ENCODE measurements at places on chromosomes 1 and 21. TPM values are rescaled to one million over a fixed set of nuclear protein-coding genes. Genes with fewer than 3 reads are reported as not detected.

DNA sequence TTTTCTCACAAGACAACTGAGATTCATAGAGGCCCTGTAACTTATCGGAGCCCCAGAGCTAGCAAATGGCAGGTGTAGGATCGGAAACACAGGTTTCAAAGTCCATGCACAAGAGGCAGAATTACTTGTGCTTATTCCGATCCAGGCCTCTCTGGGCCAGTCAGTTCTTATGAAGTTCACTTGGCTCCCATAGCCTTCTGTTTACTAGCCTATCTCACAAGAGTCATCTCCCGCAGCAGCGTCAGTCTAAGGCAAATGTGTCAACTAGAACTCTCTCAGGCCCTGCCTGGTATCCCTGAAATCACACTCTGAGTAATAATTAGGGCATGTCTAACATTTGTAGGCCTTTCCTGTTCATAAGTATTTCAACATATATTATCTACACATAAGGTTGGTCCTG is 43.3 kb downstream of the PHC2 start:
- DNase-seq, result no peak

DNA sequence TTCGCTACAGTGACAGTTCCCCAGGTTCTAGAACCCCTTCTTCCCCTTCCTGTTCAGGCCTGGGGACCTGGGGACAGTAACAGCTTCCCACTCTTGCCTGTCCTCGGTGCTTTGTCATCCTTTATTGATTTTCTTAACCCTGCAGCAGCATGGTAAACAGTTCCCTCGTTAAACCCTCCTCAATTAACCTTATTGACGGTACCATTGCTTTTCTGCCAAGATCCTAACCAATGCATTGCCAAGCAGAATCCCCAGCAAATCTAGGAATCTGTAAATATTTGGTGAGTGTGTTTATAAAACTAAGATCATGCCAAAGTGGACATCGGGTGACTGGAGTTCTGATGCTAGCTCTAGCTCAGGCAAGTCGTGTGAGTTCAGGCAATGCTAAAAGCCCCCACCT is 99.6 kb upstream of the KAZN start:
- no peak for DNase-seq

DNA sequence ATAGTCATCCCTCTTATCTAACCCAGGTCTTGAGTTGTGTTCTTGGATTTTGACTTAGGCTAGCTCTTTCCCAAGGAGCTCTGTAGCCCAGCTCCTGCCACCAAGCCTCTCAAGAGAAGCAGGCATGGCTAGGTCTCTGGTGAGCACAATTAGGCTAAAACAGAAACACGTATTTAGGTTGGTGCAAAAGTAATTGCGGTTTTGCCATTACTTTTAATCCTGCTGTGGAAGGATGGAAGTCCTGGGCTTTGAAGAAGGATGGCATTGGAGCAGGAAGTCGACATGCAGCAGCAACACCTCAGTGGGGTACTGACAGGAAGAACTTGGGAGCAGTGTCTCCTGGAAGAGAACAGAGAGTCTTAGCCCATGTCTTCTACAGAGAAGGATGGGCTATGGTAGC is 80.0 kb upstream of the CCDC190 start:
- DNase-seq, result no peak

Gene CFHR3
- 0.52 TPM for total RNA-seq

- DNase-seq, result no peak
Observed at GRCh38 chr21:46021398-46021797, 39.8 kb downstream of the COL6A1 start.

DNA sequence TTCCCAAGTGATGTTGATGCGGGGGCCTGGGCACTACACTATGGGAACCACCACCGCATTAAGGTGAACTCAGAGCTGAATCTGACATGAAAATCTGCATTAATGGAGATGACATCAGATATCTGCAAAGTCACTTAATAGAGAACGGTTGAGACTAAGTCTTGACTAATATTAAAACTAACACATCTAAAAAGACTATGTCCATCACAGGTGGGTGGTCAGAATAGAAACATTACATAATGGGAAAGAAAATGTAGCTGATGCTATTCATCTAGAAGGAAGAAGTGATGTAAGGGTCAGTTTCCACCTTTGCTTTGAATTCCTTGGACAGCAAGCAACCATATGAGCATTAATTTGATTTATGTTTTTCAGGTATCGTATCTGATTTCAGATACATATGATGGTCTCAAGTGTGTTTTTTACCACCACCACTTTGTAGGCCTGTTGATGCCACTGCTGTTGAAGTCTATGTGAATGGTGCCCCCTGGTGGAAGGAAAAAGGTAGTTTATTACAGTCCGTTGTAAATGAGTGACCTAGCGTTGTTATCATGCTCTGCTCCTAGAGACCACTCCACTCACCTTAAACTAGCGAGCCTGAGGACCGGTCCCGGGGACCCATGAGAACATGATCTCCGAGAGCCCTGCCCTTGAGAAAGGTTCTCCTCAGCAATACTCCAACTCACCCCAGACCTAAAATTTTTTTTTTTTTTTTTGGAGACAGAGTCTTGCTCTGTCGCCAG is 73.5 kb downstream of the BACH1 start:
- DNase-seq, result peak; percentile 48

- DNase-seq, result no peak
Observed at GRCh38 chr1:160224606-160225005, 19.4 kb downstream of the PEA15 start.

GRCh38 chr1:121413821-121414220 is 229.0 kb downstream of the SRGAP2C start:
- DNase-seq, result no peak

GRCh38 chr1:198678901-198679329 is 40.1 kb downstream of the PTPRC start:
- DNase-seq, result no peak

Gene RBM34
- total RNA-seq, result 108 TPM

Gene BARHL2
- 0.15 TPM for total RNA-seq

- DNase-seq, result no peak
Observed at GRCh38 chr1:111956155-111956771, 33.2 kb downstream of the KCND3 start.

Gene TMPRSS3
- total RNA-seq, result not detected

- no peak for DNase-seq
Observed at GRCh38 chr1:154955039-154955717, 721 bp downstream of the PBXIP1 start.

GRCh38 chr1:236622407-236622806 is 18.1 kb upstream of the HEATR1 start:
- DNase-seq, result no peak

GRCh38 chr1:167661527-167662426 is 31.7 kb downstream of the RCSD1 start:
- no peak for DNase-seq

GRCh38 chr1:238139713-238140112 is 249.0 kb upstream of the ZP4 start:
- DNase-seq, result no peak

DNA sequence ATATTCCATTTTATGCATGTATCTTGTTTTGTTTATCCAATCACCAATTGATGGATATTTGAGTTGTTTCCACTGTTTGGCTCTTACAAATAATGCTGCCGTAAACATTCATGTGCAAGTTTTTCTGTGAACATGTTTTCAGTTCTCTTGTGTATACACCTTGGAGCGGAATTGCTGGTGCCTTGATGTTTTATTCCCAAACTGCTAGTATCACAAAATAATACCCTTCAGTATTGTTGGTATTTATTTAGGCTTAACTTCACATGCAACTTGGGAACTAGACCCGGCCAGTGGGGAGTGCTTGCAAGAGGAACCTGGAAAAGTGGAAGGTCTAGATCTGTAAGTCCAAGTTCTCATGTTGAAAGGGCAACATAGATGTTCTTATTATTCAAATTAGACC is 115.9 kb downstream of the CRYAA start:
- no peak for DNase-seq

- no peak for DNase-seq
Observed at GRCh38 chr1:202081992-202082391, 40.7 kb upstream of the GPR37L1 start.

- DNase-seq, result no peak
Observed at GRCh38 chr1:118169016-118169415, 16.0 kb downstream of the SPAG17 start.

- DNase-seq, result no peak
Observed at GRCh38 chr1:117654493-117655219, 48.8 kb downstream of the TENT5C start.

DNA sequence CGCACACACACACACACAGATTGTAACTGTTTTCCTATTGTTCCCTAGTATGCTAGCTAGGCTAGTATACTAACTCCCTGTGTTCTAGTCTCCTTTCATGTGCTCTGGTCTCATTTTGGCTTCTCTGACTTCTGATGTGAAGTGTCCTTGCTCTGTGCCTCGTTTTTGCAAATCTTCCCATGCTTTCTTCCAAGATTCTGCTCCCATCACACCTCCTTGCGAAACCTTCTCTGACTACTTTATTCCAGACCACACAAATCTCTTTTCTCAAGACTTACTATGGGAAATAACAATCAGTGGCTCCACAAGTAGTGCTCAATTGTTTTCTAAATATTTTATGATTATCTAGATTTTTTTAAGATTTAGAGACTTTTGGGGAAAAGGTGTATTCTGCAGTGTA is 10.3 kb downstream of the PRRX1 start:
- DNase-seq, result no peak

DNA sequence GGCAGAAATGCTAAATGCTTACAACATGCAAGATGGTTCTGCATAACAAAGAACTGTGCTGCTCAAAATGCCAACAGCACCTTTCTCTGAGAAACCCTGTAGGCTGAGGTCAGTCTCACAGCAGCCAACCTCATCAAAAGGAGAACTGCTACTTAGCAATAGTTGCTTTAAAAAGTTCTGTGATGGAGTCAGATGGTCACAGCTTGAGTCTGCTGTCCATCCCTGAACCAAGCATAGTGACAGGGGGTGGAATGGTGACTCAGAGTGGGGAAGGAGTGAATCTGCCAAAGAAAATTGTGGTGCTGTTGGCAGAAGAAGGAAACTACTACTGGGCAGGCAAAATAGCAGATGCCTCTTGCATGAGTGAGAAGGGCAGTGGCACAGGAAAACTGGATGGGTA is 106.0 kb upstream of the FAM78B start:
- no peak for DNase-seq

GRCh38 chr1:112510340-112510739 is 1.6 kb downstream of the WNT2B start:
- DNase-seq, result no peak

DNA sequence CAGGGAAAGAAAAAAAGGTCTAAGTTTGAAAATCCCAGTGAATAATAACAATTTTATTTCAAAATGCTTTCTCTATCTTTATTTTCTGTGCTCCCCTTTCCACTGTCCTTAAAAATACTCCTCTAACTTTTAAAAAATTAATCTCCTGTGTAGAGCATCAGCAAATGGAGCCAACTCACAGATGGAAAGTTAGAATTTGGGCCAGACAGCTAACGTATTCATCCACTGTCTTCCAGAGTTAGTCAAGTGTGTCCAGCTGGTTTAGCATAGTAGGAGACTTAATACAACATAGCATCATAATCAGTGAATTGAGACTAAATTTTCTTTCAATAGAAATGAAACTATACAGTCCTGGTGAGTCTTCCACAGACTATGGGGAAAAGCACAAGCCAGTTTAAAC is 419.0 kb upstream of the LRRC7 start:
- no peak for DNase-seq

DNA sequence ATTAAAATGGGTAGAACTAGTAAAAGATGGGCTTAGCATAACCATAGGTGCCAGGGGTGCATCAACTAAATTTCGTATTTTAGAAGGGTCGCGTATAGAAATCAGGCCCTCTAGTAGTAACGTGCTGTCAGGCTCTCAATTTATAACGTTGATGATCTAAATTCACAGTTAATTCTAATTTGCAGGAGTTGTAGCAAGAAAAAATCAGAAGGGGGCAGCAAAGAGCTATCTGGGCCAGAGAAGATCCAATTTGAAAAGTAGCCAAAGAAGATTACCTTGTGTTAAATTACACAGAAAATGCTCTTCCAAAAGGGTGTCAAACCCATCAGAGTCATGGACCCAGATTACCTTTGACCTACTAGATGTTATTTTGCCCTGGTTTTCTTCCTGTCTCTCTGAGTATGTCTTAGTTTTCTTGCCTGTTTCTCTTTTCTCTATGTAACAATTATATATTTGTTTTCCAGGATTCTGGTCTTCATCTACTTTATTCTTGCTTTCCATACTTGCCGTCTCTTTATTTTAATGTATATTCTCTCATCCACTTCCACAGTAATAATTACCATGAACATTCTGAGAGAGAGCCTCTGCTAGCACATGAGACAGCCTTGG is 1030.9 kb downstream of the AMY1C start:
- no peak for DNase-seq

DNA sequence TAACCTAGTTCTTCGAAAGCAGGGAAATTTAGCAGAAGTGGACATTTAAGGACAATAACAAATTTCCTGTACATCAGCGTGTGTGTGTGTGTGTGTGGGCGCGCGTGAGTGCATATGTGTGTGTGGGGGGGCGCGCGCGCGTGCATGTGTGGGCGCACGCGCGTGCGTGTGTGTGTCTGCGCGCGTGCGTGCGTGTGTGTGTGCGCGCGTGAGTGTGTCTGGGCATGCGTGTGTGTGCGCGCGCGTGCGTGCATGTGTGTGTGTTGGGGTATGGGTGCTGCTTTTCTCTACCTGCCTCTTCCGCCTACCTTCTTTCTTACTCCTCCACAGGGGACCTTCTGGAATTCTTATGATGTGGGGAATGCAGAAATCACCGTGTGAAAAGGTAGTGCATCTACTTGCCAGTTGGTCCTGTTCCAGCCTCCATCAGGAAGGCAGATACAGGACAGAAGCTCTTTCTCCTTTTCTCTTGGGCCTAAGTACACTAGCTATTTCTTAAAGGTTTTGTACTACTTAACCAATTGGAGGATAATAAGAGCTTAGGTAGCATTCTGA is 165.4 kb upstream of the KCNK2 start:
- no peak for DNase-seq

Gene TESK2
- total RNA-seq, result 10.9 TPM

Gene ADCY10
- total RNA-seq, result not detected

DNA sequence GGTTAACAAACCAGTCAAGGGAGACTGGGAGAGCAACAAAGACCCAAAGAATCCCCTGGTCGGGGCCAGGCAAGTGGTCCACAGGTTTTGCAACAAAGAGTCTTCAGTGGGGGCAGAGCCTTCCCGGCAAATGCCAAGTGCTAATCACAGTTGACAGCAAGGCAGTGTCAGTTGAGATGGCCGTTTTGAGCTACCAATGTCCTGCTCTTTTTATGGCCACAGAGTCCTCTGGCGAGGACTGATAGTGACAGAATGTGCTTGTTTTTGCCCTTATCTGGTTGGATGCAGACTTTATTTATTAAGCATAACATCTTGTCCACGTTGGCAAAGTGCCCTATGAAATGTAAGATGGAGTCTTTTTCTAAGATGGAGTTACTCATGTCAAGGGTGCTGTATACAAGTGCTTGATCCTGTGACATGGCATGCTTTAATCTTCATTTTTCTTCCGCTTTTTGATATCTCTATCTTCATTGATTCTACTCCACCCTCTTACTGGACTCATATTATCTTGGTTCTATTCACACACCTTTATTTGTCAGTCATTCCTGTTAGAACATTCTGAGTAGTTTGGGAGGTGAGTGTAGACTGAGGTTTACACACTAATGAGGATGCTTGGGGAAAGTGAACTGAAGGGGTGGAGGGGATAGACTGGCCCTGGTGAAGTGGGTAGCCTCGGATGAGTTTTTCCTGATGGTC is 51.8 kb downstream of the KCNK1 start:
- no peak for DNase-seq

Gene AMIGO1
- 2.7 TPM for total RNA-seq

All from H1 (cell line).